ENCODE measurements at places on chromosomes 13 and 19.
A peak's percentile ranks its signal among the peaks of the same experiment; 100 is the strongest.

- no peak for DNase-seq
Measured at GRCh38 chr13:85853901-85854663, 54.9 kb upstream of the SLITRK6 start.

GRCh38 chr19:13329766-13330165 lies 176.5 kb downstream of the CACNA1A start:
- DNase-seq: no peak

DNA sequence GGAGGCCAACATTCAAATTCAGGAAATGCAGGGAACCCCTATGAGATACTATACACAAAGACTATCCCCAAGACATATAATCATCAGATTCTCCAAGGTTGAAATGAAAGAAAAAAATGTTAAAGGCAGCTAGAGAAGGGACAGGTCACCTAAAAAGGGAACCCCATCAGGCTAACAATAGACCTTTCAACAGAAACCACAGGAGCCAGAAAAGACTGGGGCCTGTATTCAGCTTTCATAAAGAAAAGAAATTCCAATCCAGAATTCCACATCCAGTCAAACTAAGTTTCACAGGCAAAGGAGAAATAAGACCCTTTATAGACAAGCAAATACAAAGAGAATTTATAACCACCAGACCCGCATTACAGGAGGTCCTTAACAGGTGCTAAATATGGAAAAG lies 1703.6 kb upstream of the PRR20A start:
- DNase-seq: no peak

- no peak for DNase-seq
Measured at GRCh38 chr13:36789061-36789460, 30.0 kb upstream of the RFXAP start.

DNA sequence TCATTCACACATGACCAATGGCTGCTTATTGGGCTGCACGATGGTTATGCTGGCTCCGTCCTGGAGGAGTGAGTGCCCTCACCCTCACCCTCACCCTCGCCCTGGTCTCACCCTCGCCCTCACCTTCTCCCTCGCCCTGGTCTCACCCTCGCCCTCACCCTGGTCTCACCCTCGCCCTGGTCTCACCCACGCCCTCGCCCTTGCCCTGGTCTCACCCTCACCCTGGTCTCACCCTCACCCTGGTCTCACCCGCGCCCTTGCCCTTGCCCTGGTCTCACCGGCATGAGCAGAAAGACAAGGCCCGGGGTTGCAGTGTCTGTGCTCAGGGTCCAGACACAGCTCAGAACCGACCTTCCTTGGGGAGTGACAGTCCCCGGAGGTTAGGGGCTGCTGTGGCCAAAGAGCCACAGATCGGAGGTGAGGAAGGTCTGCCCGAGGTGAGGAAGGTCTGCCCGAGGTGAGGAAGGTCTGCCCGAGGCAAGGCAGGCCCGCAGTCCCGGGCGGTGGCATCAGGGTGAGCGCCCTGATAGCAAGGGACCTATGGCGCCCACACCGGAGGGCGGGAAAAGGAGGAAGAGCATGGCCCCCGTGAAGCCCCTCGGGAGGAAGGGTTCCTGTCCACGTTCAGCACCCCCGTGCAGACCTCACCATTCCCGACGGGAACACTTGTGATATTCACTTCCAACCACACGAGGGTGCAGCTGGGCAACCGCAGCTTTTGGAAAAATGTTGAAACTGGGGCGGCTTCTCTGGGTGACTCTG lies 65.6 kb downstream of the MCF2L start:
- DNase-seq: peak; percentile 51

- DNase-seq: no peak
Measured at GRCh38 chr19:10965398-10965797, 4.6 kb downstream of the SMARCA4 start.

DNA sequence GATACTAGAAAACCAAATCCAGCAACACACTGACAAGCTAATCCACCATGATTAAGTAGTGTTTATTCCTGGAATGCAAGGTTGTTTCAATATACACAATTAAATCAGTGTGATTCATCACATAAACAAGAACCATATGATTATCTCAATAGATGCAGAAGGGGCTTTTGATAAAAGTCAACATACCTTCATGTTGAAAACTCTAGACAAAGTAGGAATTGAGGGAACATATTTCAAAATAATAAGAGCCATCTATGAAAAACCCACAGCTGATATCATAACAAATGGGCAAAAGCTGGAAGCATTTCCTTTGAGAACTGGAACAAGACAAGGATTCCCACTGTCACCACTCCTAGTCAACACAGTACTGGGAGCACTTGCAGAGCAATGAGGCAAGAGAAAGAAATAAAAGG lies 213.6 kb upstream of the CSNK1A1L start:
- DNase-seq: no peak

GRCh38 chr13:110070511-110071120 lies 236.3 kb downstream of the COL4A1 start:
- no peak for DNase-seq

DNA sequence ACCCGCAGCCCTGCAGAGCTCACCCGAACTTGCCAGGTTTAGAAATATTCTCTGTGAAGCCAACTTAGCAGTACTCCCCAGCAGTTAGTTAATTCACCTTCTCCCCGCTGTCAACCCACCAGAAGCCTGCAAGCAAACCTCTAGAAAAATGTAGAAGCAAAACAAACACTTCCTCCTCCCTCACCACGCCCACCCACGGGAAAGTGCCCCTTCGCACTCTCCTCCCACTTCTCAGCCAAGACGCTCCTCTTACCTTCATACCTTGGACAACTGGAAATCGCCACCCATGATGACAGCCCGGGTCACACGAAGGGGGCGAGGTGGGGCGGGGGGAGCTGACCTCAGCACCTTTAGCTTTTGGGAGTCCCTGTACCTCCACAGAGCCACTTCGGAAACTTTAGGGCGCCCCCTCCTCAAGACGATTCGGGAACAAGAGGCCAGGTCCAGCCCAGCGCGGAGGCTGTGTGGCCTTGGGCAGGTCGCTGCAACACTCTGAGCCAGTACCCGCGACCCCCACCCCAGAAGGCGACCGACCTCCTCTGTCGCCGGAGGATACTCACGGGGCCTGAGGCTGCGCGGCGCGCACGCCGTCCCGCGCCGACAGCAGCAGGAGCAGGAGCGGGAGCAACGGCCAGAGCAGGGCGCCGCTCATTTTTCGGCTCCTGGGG lies 485 bp downstream of the CPAMD8 start:
- no peak for DNase-seq

DNA sequence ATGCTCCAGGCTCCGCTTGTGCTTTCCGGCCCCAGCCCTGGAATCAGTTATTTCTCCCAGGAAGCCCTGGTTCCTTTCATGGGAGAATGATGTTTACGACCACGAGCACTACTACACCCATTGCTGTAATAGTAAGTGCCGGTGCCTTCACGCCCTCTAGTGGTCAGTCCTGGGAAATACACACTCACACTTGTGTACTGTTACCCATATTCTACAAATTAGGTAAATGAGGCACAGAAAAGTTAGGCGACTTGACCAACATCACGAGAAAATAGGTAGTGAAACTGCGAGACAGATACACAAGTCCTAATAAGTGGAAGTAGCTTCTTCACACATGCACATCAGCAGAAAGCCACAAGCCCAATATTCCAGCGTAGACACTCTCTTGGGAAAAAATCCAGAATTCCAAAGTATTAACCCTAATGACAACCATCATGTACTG lies 21.7 kb downstream of the CEACAM21 start:
- DNase-seq: peak; percentile 35

DNA sequence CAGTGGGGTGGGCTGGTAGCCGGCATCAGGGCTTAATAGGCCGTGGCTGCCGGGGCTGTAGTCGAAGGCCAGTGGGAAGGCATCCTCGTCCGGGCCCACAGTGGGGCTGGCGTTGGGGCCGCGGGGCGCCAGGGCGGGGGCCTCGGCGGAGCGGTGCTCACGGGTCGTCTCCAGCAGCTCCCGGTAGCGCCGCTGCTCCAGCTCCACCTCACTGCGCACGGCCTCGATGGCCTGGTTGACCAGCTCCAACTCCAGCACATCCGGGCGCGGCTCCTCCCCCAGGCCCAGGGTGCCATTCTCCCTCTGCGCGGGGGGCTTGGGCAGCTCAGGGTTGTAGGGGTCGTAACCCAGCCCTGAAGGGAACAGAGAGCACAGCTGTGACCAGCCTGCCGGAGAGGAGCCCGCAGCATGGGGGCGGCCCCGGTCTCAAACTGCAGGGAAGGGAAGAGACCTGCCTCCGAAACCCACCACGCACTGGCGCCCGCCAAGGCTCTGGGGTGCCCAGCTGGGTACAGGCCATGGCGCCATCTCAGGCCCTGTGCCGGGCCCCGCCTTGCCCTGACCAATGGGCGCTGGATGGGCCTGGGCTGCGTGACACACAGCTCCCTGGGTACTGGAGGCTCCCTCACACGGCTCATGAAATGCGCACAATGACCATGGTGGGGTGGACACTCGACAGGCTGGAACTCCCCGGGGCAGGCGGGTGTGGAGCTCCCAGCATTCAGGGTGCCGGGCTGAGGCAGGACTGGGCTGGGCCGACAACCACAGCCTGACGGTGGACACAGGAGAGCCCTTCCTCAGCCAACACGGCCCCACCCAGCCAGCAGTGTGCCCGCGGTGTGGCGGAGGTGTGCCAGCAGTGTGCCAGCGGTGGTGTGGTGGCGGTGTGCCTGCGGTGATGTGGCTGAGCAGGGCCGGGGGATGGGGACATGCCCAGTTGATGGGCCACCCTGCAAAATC lies 16.5 kb upstream of the ATP8B3 start:
- DNase-seq: no peak

DNA sequence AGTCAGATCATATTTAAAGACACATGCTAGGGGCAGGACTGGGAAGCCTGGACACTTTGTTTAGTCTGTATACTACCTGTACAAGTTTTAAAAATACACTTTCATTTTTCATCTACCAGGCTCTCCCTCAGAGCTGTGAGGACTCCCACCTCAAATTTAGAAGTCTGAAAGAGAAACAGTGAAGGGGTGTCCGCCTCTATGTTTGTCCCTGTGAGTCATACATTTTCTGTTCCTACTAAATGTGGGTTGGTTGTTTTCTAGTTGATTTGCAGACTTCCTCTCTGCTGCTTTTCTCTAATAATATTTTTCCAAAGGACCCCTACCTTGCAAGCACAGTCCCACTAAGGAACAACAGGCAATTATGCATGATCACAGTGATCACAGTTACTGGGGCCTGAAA lies 110.5 kb downstream of the ENOX1 start:
- no peak for DNase-seq

DNA sequence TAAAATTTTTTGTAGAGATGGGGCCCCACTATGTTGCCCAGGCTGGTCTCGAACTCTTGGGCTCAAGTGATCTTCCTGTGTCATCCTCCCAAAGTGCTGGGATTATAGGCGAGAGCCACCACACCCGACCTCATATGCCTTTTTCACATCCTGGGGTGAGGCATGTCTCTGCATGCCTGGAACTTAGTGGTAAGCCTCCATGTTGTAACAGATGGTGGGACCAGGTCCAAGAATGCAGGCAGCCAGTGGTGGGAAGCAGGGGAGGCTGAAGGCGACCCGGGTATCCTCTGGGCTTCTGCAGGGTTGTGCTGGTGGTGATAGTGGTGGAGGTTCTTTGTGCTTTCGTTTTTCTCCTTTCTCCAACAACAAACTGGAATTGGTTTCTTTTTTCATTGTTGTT lies 30.1 kb upstream of the CCDC124 start:
- DNase-seq: peak; percentile 91

DNA sequence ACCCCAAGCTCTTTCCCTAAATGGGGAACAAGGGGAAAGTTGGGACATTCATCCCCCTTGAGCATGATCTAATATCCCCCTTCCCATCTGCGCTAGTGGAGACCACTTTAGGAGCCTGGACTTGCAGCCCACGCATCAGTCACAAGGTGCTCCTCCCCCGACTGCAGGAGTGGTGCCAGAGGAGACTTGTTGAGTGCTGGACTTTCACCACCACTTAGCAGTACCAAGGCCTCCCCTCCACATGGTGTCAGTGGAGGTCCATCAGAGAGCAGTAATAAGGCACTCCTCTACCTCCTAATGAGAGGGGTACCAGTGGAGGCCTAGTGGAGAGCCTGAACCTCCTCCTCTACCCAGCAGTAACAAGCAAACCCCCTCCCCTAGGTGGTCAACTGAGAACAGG lies 22.5 kb downstream of the CAB39L start:
- DNase-seq: no peak

DNA sequence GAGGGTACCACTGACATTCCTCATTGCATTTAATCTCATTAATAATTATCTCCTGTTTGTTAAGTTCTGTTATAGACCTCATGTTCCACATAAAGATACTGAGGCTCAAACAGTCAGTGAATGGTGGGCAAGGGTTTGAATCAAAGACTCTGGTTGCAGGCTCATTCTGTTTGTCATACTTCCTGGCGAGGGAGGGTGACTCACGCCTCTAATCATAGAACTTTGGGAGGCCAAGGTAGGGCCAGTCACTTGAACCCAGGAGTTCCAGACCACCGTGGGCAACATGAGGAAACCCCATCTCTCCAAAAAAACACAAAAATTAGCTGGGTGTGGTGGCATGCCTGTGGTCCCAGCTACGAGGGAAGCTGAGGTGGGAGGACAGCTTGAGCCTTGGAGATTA lies 220.7 kb upstream of the MIR17HG start:
- no peak for DNase-seq

- no peak for DNase-seq
Measured at GRCh38 chr13:28651810-28652401, 7.0 kb upstream of the POMP start.

DNA sequence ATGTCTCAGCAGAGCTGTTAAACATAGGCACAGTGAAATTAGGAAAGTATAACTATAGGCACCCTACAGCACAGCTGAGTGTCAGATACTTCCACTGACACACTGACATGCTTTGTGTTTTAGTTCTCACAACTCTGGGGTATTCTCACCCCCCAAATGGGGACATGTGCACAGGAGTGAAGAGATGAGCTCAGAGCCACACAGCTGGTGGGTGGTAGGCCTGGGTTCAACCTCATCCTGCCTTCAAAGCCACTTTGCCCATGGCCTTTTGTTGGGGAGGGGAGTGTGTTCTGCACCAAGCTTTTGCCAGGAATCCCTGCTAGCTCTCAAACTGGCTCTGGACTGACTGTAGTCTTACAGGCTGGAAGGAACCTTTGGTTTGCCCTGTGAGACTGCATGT lies 1.7 kb upstream of the SLC35E1 start:
- DNase-seq: no peak
